Activated CD4-positive, alpha-beta T cell treated with anti-CD3 and anti-CD28 coated beads, Interleukin-10, Interleukin-2, amounts not matched to agents 100 ng/mL and 50 ng/mL, durations not matched to agents 16 hours and 8 hours (primary cell): ENCODE measurements at places on chromosomes 6 and 20.

DNA sequence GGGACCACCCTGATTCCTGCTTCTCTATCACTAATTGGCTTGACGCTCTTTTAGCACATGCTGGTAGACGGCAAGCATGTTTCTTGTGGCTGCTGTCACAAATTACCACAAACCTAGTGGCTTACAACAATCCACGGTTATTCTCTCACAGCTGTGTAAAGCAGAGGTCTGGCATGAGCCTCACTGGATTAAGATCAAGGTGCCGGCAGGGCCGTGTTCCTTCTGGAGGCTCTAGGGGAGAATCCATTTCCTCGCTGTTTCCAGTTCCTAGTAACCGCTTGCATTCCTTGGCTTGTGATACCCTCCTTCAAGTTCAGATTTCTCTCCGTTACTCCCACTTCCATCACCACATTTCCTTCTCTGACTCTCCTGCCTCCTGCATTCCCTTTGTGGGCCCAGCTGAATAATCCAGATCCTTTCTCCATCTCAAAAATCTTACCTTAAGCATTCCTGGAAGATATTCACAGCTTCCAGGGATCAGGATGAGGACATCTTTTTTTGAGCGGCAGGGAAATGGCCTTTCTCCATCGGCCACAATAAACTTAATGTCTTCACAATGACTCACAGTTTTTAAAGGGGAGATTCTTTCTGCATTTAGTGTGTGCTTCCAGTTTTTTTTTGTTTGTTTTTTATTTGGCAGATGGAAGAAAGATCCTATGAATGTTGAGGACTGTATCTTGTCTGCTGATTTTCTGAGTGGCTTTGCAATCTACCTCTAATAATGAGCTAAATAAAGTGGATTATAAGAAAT lies 39.9 kb downstream of the BMP6 start:
- DNase-seq, result no peak

GRCh38 chr6:250676-251075 lies 41.6 kb upstream of the DUSP22 start:
- DNase-seq, result no peak

DNA sequence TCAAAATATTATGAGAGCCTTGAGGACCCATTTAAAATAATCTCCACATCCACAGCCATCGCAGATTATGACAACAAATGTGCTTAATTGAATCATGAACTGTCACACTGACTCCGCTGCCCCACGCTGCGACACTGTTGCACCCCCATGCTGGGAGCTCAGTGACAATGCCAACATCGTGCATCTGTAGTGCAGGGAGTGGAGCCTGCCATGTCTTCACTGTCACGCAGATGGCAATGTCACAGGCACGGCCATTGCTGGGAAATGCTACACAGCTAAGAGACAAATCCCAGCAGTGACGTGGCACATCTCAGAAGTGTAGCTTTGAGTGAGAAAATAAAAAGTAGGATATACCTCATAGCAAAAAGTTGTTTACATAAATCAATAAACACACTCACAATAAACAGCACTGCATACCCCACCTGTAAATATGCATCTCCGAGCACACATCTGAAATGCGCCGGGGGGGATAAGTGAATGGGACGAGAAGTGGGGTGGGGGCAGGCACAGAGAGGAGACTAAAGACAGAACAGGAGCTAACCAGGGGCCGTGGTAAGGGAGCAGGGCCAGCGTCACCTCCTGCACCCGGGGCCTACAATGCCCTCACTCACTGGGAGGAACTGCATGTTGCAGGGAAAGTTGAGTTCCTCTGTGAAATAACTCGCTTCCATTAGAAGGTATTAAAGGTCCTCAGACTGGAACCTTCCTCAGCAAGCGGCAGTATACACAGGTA lies 349.9 kb downstream of the THBS2 start:
- no peak for DNase-seq

GRCh38 chr20:36149469-36149868 lies 5.1 kb upstream of the EPB41L1 start:
- no peak for DNase-seq

DNA sequence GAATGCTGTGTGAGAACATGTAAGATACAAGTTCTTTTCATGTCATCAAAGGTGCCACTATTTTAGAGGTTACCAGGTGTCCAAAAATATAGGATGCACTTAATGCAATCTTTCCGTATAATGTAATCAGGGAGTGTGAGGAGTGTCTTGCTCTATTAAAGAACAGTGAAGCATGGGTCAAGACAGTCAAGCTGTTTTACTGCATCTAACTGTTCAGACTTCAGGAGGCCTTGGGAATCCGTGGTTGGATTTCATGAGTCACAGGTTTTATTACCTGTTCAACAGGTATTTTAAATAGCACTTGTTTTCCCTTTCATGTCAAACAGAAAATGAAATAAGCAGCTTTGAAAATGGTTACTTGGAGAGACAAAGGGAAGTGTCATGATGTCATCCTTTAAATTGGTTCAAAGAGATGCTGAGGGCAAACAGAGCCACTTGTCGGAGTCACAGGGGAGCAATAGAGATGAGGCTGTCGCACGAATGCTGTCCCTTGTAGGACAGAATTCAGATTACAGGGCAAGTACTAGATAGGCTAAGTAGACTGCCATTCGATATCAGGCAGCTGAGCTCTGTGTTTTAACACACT lies 621.5 kb downstream of the QKI start:
- no peak for DNase-seq

DNA sequence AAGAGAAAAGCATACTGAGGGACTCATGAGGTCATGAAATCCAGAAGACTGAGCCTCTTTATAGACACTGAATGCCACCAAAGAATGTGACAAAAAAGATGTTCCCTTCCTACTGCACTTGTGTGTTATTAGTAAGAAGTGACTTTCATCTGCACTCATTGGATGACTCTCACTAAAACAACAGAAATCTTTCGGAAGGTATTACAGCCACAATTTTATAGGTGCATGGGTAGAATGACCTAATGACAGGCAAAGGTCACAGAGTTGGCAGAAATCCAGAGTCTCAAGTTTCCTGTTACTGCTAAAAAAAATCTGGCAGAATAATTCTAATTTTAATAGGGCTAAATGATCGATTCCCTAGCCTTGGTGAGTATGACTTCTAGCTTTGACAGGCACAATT lies 13.3 kb downstream of the PKHD1 start:
- no peak for DNase-seq

- no peak for DNase-seq
These were observed 7.7 kb downstream of the CDK5RAP1 start for GRCh38 chr20:33393609-33394008.

GRCh38 chr6:87200469-87201175 lies 45.3 kb downstream of the ZNF292 start:
- DNase-seq, result no peak

DNA sequence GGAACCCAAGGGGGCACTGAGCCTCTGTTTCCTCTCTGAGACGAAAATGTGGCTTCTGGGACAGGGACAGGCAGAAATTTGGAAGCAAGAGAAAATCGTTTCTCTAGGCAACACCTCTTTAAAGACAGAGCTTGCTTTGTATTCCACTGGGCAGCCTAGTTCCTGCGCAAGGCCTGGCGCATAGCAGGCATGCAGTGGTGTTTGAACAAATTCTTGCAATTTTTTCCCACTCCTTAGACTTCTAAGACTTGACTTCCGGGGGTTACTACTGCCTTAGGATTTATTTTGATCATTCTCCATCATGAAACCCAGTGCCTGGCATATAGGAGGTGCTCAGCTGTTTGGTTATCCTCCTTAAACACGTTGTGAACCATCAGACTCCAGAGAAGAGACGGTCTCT lies 249.0 kb upstream of the KCNG1 start:
- DNase-seq, result no peak
